ENCODE measurements at places on chromosomes 3 and 15.

GRCh38 chr3:54144284-54144683, 21.9 kb downstream of the CACNA2D3 start:
- no peak for DNase-seq
- no peaks in the 10 kb centered on the region for H3K27me3 ChIP-seq
- H3K36me3 ChIP-seq: no peaks in the 10 kb centered on the region
- no peak overlapping the region for H3K27ac ChIP-seq

DNA sequence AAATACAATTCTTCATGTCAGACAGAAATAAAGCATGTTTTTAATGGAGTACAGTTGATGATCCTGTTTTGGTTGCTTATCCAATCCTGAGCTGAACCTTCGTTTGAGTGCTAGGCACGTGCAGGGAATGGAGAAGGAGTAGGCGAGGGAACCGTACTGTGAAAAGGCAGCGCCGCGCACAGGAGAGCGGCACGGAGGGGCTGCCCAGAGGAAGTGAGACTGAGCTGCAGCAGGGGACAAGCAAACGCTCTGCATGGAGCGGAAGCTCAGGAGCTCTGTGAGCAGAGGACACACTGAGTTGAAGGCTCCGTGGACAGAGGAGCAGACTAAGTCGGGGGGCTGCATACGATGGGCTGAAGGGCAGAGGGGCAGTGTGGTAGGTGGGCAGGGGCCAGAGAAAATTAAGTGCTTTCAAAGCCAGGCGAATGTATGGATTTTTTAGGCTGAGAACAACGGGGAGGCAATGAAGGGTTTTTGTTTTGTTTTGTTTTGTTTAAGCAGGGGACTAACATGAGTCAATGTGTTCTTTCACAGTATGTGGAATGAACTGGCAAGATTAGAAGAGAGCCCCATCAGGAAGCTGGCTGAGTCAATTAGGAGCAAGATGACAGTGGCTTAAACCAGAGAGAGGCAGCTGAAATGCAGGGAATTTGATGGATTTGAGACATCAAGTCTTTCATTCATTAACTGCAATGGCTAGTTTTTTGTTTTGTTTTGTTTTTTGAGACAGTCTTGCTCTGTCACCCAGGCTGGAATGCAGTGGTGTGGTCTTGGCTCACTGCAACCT, 23.8 kb upstream of the TM2D3 start:
- H3K4me1 ChIP-seq: no peaks in the 10 kb centered on the region
- DNase-seq: no peak
- no peaks in the 10 kb centered on the region for H3K27me3 ChIP-seq
- peaks cover 2% of the 10 kb centered on the region for H3K36me3 ChIP-seq
- H3K27ac ChIP-seq: no peak overlapping the region

- no peak overlapping the region for H3K4me3 ChIP-seq
- H3K27me3 ChIP-seq: no peaks in the 10 kb centered on the region
- no peak overlapping the region for H3K27ac ChIP-seq
- no peaks in the 10 kb centered on the region for H3K36me3 ChIP-seq
- no peak for DNase-seq
Measured at GRCh38 chr3:40237159-40237558, 72.3 kb upstream of the EIF1B start.

- H3K36me3 ChIP-seq: no peaks in the 10 kb centered on the region
- H3K27me3 ChIP-seq: no peaks in the 10 kb centered on the region
- H3K27ac ChIP-seq: no peak overlapping the region
- no peak overlapping the region for H3K4me3 ChIP-seq
Measured at GRCh38 chr15:99073008-99073717, 31.7 kb upstream of the SYNM start.

DNA sequence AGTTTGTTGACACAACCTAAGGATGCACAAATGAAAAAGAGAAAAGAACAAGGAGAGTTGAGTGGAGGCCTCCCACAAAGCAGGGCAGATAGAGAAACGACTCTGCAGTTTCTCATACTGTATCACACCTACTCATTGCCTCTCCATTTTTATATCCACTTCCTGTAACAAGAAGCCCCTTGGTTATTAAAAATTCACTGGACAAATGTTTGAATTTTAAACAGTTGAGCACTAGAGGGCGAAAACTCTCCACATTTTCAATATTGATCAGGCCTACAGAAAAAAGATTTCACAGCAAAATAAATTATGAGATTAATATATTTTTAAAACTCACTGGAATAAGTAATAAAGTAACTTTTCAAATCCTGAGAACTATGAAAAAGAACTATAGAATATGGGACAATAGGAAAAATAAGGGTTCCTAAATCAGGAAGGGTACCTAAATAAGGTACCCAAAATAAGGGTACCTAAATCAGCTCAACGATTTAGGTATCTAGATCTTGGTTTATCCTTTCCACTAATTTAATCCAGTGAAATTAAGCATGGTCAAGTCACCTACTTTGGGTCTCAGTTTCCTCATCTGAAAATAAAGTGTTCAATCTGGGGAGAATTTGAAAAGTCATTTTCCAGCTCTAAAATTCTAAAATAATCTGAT, 47.0 kb upstream of the PPIB start:
- DNase-seq: no peak
- no peaks in the 10 kb centered on the region for H3K27me3 ChIP-seq
- no peak overlapping the region for H3K4me3 ChIP-seq
- H3K36me3 ChIP-seq: peaks cover 31% of the 10 kb centered on the region
- no peak overlapping the region for H3K27ac ChIP-seq
- H3K4me1 ChIP-seq: no peaks in the 10 kb centered on the region

- no peaks in the 10 kb centered on the region for H3K4me1 ChIP-seq
- H3K4me3 ChIP-seq: no peak overlapping the region
- H3K27me3 ChIP-seq: no peaks in the 10 kb centered on the region
Measured at GRCh38 chr15:65576664-65577063, 34.3 kb downstream of the INTS14 start.

DNA sequence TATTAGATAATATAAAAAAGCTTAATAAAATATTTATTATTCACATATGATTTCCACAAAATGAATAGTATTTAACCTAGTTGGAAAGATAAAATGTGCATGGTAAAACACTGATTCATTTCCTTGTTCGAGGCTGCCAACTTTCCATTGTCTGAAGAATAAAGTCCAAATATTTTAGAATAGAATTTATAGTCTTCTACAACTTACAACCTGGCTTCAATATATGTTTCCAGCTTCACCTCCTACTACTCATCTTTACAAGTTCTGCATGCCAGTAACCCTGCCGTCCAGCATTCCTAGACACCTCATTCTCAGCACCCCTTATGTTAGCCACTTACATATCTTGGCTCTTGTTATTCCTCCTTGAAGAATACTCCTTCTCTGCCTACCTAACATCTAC, 244.5 kb downstream of the FGF12 start:
- H3K4me1 ChIP-seq: no peaks in the 10 kb centered on the region
- H3K27ac ChIP-seq: no peak overlapping the region
- H3K27me3 ChIP-seq: no peaks in the 10 kb centered on the region
- peak overlapping the region; percentile 10 for H3K4me3 ChIP-seq

- H3K4me1 ChIP-seq: no peaks in the 10 kb centered on the region
- peak; percentile 44 for DNase-seq
- H3K27ac ChIP-seq: no peak overlapping the region
- H3K36me3 ChIP-seq: peaks cover 9% of the 10 kb centered on the region
- H3K27me3 ChIP-seq: no peaks in the 10 kb centered on the region
- H3K4me3 ChIP-seq: no peak overlapping the region
Measured at GRCh38 chr3:195869413-195870001, 38.8 kb downstream of the TNK2 start.

- H3K4me3 ChIP-seq: no peak overlapping the region
- H3K27me3 ChIP-seq: no peaks in the 10 kb centered on the region
- DNase-seq: peak; percentile 65
- no peaks in the 10 kb centered on the region for H3K36me3 ChIP-seq
- H3K4me1 ChIP-seq: no peaks in the 10 kb centered on the region
- no peak overlapping the region for H3K27ac ChIP-seq
Measured at GRCh38 chr15:31200735-31201151, 99.2 kb upstream of the TRPM1 start.

DNA sequence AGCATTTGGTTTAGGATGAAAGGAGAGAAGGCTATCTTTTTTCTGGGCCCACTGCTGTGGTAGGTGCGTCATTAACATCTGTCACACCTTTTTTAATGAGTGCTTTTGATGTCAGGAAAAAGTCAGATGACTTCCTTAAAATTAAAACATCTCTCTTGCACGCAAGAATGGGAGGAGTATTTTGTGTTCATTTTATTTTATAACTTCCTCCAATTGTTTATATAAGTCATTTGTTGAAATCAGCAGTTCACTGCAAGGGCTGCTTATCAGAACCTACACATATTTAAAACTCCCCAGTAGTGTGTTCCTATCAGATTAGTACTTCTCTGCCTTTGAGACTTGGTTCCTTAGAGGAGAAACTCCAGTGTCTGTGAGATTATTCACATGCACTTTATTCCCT, 143.8 kb downstream of the NEO1 start:
- no peaks in the 10 kb centered on the region for H3K4me1 ChIP-seq
- H3K27me3 ChIP-seq: no peaks in the 10 kb centered on the region
- H3K4me3 ChIP-seq: no peak overlapping the region
- no peaks in the 10 kb centered on the region for H3K36me3 ChIP-seq
- DNase-seq: no peak
- H3K27ac ChIP-seq: no peak overlapping the region

- no peaks in the 10 kb centered on the region for H3K27me3 ChIP-seq
- H3K4me3 ChIP-seq: no peak overlapping the region
- H3K36me3 ChIP-seq: no peaks in the 10 kb centered on the region
- no peak for DNase-seq
- H3K4me1 ChIP-seq: no peaks in the 10 kb centered on the region
- H3K27ac ChIP-seq: no peak overlapping the region
Measured at GRCh38 chr3:83033133-83033532, 1271.7 kb upstream of the GBE1 start.

DNA sequence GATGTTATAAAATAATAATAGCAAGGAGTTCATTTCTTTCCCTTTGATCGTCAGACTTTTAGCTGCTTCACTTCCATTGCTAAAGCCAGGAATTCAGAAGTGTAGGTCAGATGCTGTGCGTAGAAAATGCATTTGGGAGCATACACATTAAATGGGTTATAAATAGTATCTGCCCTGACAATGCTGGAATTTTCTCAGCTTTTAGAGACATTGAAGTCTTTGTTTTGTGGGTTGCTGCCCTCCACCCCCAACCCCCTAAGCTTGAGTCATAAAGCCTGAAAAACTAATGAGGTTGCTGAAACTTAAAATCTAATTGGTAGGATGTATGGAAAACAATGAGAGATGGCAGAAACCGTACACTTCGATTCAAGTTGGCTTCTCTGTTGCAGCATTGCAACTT, 81.9 kb downstream of the MITF start:
- no peak overlapping the region for H3K27ac ChIP-seq
- no peaks in the 10 kb centered on the region for H3K27me3 ChIP-seq
- H3K4me1 ChIP-seq: peaks cover 63% of the 10 kb centered on the region

GRCh38 chr3:49248840-49249227, 28.2 kb downstream of the C3orf62 start:
- peak overlapping the region; percentile 55 for H3K27ac ChIP-seq
- H3K27me3 ChIP-seq: no peaks in the 10 kb centered on the region
- no peaks in the 10 kb centered on the region for H3K36me3 ChIP-seq
- no peak overlapping the region for H3K4me3 ChIP-seq
- no peak for DNase-seq

DNA sequence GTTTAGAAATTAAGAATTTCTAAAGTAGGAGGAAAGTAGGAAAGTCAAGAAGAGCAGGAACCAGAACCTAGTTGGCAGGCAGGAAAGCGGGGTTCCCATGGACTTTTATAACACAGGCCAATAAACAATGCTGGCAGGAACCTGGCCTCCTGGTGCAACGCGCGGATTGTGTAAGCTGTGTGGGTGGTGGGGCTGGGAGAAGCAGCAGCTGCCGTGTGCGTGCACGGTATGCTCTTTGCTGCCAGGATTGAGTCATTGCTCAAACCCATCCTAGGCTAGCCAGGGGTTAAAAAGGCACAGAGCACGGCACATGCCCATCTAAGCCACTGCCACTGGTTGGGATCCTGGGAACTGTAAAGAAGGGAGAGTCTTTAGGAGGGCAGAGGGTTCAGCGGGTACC, 209.9 kb upstream of the RGMA start:
- H3K27me3 ChIP-seq: no peaks in the 10 kb centered on the region
- H3K27ac ChIP-seq: no peak overlapping the region
- DNase-seq: peak; percentile 66
- H3K36me3 ChIP-seq: no peaks in the 10 kb centered on the region
- no peak overlapping the region for H3K4me3 ChIP-seq
- H3K4me1 ChIP-seq: no peaks in the 10 kb centered on the region

DNA sequence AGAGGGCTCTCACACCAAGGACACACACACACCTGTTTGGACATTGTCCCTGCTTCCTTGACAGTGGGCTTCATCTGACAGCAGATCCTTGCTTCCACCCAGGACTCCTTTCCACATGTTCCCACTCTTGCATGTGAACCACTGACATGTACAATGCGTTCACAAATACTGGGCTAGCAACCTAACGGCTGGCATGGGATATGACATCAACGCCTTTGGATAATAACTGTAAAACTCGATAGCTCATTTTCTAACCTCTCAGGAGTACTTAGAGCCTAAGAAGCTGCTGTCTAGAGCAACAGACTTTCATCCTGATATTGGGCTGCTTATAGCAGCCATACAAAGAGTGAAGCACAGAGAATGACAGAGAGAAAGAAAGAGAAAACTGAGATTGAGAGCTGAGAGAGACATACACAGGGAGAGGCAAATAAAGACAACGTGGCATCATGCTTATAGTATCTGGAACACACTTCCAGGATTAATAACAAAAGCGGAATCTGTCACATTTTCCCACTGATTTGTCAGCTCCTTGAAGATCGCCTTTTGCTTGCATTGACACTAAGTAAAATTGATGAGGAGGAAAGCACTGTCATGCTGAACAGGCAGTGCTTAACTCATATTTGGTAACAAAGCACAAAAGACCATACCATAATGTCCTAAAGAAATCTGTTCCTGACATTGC, 1.7 kb downstream of the GUCA1C start:
- no peak overlapping the region for H3K4me3 ChIP-seq
- H3K27me3 ChIP-seq: no peaks in the 10 kb centered on the region
- no peak overlapping the region for H3K27ac ChIP-seq
- no peaks in the 10 kb centered on the region for H3K36me3 ChIP-seq
- no peak for DNase-seq

DNA sequence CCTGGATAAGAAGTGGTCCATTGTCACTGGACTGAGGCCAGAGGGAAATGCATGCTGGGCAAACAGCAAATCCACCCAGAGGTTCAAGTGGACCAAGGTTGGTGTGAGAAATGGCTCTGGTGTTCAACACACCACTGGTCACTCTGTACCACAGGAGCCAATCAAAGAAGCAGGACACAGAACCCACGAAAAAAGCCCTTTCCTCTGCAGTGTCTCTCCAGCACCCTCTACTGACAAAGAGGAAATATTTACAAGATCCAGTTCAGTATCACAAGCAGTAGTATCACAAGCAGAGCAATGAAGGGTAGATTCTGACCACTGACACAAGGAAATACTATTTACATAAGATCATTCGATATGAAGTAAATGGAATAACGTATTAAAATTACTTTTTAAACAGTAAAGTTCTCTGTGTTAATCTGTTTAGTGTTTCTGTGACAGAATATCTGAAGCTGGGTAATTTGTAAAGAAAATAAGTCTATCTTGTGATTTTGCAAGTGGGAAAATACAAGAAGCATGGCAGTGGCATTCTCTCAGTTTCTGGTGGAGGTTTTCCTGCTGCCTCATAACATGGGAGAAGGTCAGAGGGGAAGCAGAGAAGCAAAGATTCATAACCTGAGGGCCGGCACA, 390.7 kb downstream of the EFHB start:
- H3K36me3 ChIP-seq: no peaks in the 10 kb centered on the region
- H3K4me3 ChIP-seq: no peak overlapping the region
- DNase-seq: no peak
- no peaks in the 10 kb centered on the region for H3K27me3 ChIP-seq
- H3K4me1 ChIP-seq: no peaks in the 10 kb centered on the region

Data from psoas muscle (tissue), 8 donors.